ENCODE measurements at places on chromosomes 6 and 20.
A peak's percentile ranks its signal among the peaks of the same experiment; 100 is the strongest.

GRCh38 chr6:19895866-19896692 is 58.9 kb downstream of the ID4 start:
- DNase-seq: no peak

- DNase-seq: no peak
Measured at GRCh38 chr20:36971103-36971502, 19.6 kb upstream of the SAMHD1 start.

DNA sequence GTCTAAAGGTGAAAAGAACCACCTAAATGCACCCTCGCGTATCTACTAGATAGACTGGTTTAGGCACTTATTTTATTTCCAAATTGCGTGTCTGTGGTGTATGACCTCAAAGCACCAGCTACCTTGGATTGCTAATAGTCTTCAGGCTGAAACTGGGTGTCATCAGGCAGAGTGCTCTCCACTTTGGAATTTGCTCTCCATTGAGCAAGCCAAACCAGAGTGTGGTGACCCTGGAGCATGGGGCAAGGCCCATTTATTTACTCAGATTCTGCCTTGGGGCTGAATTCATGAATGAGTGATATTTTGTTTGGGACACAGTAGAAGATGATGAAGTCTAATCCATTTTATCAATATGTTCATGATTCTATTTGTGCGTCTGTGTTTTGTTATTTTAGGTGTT is 812.8 kb upstream of the SLC35B3 start:
- DNase-seq: no peak

DNA sequence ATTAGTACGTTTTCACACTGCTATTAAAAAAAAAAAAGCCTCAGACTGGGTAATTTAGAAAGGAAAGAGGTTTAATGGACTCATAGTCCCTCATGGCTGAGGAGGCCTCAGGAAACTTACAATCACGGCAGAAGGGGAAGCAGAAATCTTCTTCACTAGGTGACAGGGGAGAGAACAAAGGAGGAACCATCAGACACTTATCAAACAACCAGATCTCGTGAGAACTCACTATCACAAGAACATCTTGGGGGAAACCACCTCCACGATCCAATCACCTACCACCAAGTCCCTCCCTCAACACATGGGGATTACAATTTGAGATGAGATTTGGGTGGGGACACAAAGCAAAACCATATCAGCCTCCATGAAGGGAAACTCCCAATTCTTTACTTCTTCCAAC is 85.2 kb upstream of the MAFB start:
- no peak for DNase-seq

DNA sequence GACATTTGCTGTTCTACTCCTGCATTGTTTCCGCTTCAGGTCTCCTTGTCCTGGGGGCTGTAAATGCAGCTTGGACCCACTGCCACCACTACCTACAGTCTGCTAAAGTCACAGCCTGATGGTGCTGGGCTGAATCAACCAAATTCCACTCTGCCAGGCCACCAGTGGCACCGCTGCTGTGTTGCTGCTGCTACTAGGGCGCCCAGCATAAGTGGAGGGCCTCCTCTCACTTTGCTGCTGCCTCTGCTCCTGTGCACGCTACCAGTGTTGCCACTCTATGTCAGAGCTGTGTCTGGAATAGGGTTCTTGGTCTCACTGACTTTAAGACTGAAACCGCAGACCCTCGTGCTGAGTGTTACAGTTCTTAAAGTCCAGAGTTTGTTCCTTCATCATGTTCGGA is 1.4 kb upstream of the SSR1 start:
- DNase-seq: no peak

- no peak for DNase-seq
Measured at GRCh38 chr6:115717472-115717871, 343.2 kb downstream of the FRK start.

- no peak for DNase-seq
Measured at GRCh38 chr6:44423306-44423705, 35.8 kb downstream of the CDC5L start.

- DNase-seq: peak; percentile 51
Measured at GRCh38 chr6:12637960-12638641, 78.5 kb upstream of the PHACTR1 start.

DNA sequence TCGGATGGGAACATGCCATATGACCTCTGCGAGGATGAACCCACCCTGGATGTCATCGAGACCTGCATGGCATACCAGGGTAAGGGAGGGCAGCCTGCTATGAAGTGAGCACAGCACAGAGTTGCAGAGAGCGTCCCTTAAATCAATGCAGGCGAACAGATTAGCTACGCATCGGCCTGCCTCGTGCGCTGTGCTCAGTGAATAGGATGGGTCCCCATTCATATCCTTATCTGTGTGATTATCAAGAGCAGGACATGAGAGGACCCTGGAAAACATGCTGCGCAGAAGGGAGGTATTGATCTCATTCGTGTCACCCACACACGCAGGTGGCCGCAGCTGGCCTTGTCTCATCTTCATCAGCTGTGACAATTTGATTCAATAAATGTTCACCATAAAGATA is 25.6 kb upstream of the FAM83D start:
- no peak for DNase-seq

- DNase-seq: no peak
Measured at GRCh38 chr6:144715344-144715743, 430.2 kb downstream of the UTRN start.

All from CD4-positive, alpha-beta T cell treated with Interleukin-4 for 1 hour (primary cell).